ENCODE measurements at places on chromosomes 4 and X. TPM values are rescaled to one million over a fixed set of nuclear protein-coding genes. Genes with fewer than 3 reads are reported as not detected.

The DCLK2 gene
- total RNA-seq = 0.37 TPM

The CT55 gene
- total RNA-seq = not detected

The SPINK2 gene
- total RNA-seq = 1.4 TPM

The ZCCHC12 gene
- 1.3 TPM for total RNA-seq

The CT45A10 gene
- total RNA-seq = not detected

The BEX2 gene
- total RNA-seq = 57.5 TPM

The TMPRSS11B gene
- not detected for total RNA-seq

The C1QTNF7 gene
- not detected for total RNA-seq

- no peak for DNase-seq
- no peak overlapping the region for H3K4me3 ChIP-seq
- no peaks in the 10 kb centered on the region for H3K36me3 ChIP-seq
- H3K27ac ChIP-seq = no peak overlapping the region
Observed at GRCh38 chrX:140944710-140945109, 57.7 kb upstream of the SPANXB1 start.

DNA sequence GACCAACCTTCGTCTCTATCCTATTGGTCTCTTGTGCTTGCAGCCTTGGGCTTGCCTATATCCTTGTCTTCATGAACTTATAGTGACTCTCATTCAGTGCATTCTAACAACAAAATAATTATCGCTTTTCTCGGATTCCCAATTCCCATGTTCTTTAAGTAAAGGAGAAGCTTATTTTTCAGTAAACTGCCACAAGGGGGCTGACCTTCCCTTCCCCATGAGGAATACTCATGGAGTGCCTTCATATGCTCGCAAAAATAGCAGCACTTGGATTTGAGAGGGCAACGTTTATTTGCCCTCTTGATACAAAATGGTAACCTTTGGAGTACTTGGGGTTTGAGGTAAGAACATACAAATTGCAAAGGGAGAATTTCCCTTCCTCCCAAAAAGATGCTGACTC, 183.2 kb upstream of the TENT5D start:
- no peak for DNase-seq
- no peak overlapping the region for H3K4me3 ChIP-seq
- no peaks in the 10 kb centered on the region for H3K36me3 ChIP-seq
- no peaks in the 10 kb centered on the region for H3K4me1 ChIP-seq
- no peak overlapping the region for H3K27ac ChIP-seq

DNA sequence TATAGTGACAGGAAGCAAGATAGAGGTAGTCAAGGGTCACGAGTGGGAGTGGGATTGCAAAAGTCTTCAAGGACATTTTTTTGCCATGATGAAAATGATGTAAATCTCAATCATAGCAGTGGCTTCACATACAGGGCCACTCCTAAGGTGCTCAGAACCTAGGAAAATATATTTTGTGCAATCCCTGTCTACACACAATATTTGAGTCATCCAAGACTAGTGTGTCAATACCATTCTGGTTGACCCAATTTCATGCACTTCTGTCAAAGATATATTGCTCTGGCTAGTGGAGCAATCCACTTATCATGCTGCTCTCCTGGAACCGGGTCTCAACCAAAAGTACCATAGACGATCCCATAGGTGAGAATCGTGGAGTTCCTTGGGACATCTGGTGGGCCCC, 24.2 kb upstream of the XPNPEP2 start:
- no peaks in the 10 kb centered on the region for H3K27me3 ChIP-seq
- H3K4me1 ChIP-seq = peaks cover 12% of the 10 kb centered on the region
- no peak overlapping the region for H3K4me3 ChIP-seq
- DNase-seq = no peak
- H3K36me3 ChIP-seq = no peaks in the 10 kb centered on the region

- no peak overlapping the region for H3K4me3 ChIP-seq
- H3K27ac ChIP-seq = no peak overlapping the region
- no peaks in the 10 kb centered on the region for H3K27me3 ChIP-seq
- no peaks in the 10 kb centered on the region for H3K4me1 ChIP-seq
- no peaks in the 10 kb centered on the region for H3K36me3 ChIP-seq
Observed at GRCh38 chr4:105808750-105809041, 86.6 kb upstream of the NPNT start.

DNA sequence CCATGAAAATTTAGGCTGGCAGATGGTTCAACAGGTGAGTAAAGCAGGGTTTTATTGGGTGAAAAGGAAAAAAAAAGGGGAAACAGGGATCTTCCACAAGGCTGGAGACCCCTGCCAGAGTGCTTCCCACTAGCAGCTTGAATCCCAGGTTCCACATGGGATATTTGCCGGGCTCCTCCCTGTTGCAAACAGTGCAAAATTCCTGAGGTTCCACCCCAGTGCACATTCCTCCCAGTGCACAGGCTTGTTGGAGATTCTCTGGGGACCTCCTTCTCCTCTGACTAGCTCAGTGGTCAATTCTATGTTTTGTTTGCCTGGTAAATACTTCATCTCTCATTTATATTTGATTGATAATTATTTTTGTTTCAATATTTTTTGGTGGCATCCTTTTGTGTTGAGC, 66.4 kb upstream of the UGT2B15 start:
- no peak overlapping the region for H3K4me3 ChIP-seq
- no peaks in the 10 kb centered on the region for H3K4me1 ChIP-seq
- H3K27ac ChIP-seq = no peak overlapping the region

DNA sequence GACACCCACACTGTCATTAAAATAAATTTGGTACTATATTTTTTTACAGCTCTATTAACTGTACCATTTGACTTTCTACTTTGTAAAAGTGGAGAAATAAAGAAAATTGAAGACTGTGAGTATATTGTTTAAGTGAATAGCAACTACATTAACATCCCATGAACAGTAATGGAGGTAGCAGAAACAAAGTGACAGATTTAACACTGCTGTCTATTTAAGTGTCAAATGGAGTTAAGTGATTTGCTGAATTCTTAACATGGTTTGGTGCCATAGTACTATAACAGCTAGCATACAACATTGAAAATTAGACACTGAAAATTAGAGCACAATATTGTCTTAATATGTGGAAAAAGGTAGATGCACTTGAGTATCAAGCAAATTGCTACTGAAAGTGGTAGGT, 76.2 kb downstream of the C4orf33 start:
- H3K27ac ChIP-seq = no peak overlapping the region
- H3K27me3 ChIP-seq = no peaks in the 10 kb centered on the region
- no peak for DNase-seq
- no peaks in the 10 kb centered on the region for H3K4me1 ChIP-seq

- H3K27me3 ChIP-seq = no peaks in the 10 kb centered on the region
- no peak overlapping the region for H3K4me3 ChIP-seq
- DNase-seq = no peak
- H3K4me1 ChIP-seq = no peaks in the 10 kb centered on the region
- no peak overlapping the region for H3K27ac ChIP-seq
Observed at GRCh38 chr4:54898056-54898562, 227.3 kb downstream of the KDR start.

- no peak overlapping the region for H3K27ac ChIP-seq
- H3K27me3 ChIP-seq = no peaks in the 10 kb centered on the region
- H3K4me1 ChIP-seq = no peaks in the 10 kb centered on the region
- H3K4me3 ChIP-seq = no peak overlapping the region
- no peak for DNase-seq
Observed at GRCh38 chr4:122117743-122118142, 34.4 kb upstream of the BLTP1 start.

GRCh38 chr4:38805530-38806145, 1.0 kb upstream of the TLR1 start:
- H3K4me3 ChIP-seq = no peak overlapping the region
- no peaks in the 10 kb centered on the region for H3K27me3 ChIP-seq
- DNase-seq = no peak
- H3K27ac ChIP-seq = no peak overlapping the region
- H3K4me1 ChIP-seq = no peaks in the 10 kb centered on the region
- H3K36me3 ChIP-seq = no peaks in the 10 kb centered on the region

- no peaks in the 10 kb centered on the region for H3K27me3 ChIP-seq
- no peaks in the 10 kb centered on the region for H3K4me1 ChIP-seq
- H3K27ac ChIP-seq = no peak overlapping the region
- H3K36me3 ChIP-seq = peaks cover 9% of the 10 kb centered on the region
- no peak overlapping the region for H3K4me3 ChIP-seq
- DNase-seq = no peak
Observed at GRCh38 chrX:97416461-97416860, 532.8 kb downstream of the RPA4 start.

GRCh38 chrX:111515298-111515697, 3.9 kb downstream of the SERTM2 start:
- H3K27me3 ChIP-seq = no peaks in the 10 kb centered on the region
- H3K36me3 ChIP-seq = no peaks in the 10 kb centered on the region
- no peak overlapping the region for H3K27ac ChIP-seq
- no peak for DNase-seq
- H3K4me1 ChIP-seq = peaks cover 3% of the 10 kb centered on the region

GRCh38 chr4:37757121-37757520, 69.4 kb upstream of the PGM2 start:
- H3K4me1 ChIP-seq = no peaks in the 10 kb centered on the region
- H3K27ac ChIP-seq = no peak overlapping the region
- H3K36me3 ChIP-seq = no peaks in the 10 kb centered on the region
- H3K27me3 ChIP-seq = no peaks in the 10 kb centered on the region
- no peak overlapping the region for H3K4me3 ChIP-seq
